Left ventricle myocardium inferior (tissue), 1 donor: ENCODE measurements at places on chromosomes 2 and 18.

- DNase-seq: no peak
These were observed 17.1 kb downstream of the SLC8A1 start for GRCh38 chr2:40434731-40435271.

DNA sequence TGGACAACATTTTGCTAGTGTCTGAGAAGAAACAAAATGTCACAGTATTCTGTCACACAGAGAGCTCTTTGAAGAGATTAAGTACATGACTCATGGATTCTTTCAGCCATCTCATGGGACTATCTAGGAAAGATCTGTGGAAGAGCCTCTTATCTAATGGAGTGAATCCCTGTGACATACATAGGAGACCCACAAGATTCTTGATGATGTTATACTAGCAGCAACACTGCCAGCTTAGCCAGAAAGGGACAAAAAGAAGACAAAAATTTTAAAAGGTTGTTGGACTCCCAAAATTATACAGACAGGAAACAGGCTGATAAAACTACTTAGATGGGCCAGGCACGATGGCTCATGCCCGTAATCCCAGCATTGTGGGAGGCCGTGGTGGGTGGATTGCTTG lies 143.3 kb upstream of the MGAT5 start:
- DNase-seq: no peak

GRCh38 chr2:205914213-205915129 lies 171.5 kb downstream of the INO80D start:
- DNase-seq: no peak

DNA sequence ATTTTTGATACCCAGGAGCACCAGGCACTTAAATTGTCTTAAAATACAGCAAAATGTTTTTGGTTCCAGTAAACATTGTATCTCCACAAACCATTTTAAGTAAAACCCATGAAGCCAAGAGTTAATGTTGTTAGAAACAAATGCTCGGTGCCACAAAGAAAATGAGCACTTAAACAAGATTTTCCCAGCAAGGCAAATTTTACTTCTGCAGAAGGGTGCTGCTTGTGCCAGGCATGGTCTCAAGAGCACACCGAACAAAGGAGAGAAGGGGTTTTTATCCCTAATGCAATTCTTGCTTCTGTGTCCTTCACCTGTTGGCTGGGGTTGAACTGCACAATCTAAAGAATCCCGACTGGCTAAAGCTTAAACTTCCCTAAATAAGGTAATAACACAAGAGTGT lies 286.7 kb downstream of the ADCYAP1 start:
- no peak for DNase-seq

DNA sequence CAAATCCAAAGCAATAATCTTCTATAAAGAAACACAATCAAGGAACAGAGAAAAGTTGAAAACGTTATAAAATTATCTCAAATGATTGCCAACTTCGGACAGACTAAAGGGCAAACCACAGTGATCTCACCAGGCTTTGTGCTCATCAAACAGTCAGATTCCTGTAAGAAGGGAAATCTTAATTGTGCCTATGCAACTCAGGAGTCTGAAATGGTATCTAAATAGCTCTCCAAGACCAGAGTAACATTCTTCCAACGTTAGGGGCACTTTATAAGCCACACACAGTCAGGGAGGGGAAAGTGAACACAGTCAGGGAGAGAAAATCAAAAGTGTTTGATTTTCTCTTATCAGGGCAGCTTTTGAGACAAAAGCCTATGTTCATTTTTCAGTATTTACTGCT lies 29.4 kb downstream of the PLEKHM3 start:
- no peak for DNase-seq

DNA sequence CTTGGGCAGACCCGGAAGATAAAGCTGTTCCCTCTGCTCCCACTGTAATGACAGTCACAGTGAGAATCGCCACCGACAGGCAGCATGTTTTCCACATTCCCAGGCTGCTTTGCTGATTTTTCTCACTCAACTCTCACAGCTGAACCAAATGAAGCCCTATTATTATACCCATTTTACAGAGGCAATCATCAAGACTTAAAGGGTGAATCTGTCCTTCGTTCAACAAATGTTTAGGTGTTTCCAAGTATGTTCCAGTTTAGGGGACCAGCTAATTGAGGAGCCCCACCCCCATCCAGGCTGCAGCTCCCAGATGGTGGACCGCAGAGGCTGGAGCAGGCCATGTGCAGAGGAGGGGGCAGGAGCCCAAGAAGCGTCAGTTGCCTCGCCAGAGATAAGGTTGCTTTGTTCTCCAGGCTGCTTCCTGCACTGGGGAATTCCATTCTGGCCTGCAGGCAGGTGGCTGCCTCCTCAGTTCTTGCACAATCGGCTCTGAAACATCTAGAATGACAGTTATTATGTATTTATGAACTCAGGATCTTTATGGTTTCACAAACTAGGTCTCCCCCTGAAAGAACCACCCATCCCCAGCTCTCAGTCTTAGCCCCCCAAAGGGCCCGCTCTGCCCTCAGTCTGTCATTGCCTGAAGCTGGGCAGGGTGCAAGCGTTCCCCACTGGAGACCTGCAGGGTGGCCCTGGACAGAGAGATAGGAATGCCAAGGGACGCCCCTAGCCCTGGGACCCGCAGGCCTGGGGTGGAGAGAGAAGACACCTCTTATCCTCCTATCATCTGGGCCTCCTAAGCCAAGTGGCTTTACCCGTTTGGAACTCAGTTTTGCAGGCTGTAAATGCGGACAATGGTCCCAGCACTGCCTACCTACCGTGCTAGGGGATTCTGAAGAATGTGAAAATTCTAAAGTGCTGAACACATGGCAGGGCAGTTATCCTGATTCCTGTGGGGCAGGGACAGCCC lies 49.1 kb upstream of the MYCN start:
- DNase-seq: no peak

DNA sequence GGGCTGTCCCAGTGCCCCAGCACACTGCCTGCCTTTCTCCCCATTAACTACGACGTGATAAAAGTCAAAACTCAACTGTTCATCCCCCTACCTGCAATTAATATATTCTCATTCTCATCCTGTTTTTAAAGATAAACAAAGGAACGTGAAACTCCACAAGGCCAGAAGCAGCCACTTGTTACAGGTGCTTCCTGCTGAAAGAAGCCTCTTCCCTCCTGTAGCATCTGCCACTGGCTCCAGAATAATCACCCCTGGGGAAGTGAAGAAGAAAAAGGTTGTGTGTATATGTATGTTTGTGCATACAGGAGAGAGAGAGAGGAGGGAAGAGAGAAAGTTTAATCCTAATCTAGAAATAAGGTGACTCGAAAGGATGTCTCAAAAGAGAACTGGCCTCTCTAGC lies 27.1 kb downstream of the KIAA2012 start:
- DNase-seq: no peak

GRCh38 chr2:240528406-240529040 lies 29.3 kb downstream of the ANKMY1 start:
- no peak for DNase-seq

- no peak for DNase-seq
These were observed 39.7 kb downstream of the HPCAL1 start for GRCh38 chr2:10342245-10342951.

- peak; percentile 88 for DNase-seq
These were observed 100.2 kb downstream of the TNS1 start for GRCh38 chr2:217902379-217903141.

- DNase-seq: no peak
These were observed 66.4 kb downstream of the TRAPPC12 start for GRCh38 chr2:3445891-3446290.

DNA sequence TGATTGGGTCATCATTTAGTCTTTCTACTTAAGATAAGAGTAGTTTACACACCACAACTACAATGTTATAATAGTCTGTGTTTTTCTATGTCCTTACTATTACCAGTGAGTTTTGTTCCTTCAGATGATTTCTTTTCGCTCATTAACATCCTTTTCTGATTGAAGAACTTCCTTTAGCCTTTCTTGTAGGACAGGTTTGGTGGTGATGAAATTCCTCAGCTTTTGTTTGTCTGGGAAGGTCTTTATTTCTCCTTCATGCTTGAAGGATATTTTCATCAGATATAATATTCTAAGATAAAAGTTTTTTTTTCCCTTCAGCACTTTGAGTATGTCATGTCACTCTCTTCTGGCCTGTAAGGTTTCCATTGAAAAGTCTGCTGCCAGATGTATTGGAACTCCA lies 38.0 kb upstream of the SLC16A14 start:
- DNase-seq: no peak

GRCh38 chr2:23320058-23320457 lies 64.9 kb upstream of the KLHL29 start:
- DNase-seq: no peak

DNA sequence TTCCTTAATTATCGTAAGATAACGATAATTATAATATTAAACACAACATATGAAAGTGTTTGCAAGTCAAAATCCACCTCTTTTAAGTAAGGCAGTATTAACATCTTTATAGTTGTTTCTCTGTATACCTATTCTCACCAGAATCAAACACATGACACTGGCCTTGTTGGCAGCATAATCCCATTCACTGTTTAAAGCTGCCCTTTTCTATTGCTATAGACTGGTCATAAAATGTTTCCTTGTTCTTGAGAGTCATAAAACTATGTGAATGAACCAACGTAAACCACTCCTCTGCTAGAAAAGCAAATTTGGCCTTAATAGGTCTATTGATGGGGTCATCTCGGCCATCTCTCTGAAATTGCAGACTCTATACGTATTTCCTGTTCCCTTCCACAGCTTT lies 293.1 kb downstream of the SLC8A1 start:
- DNase-seq: no peak

GRCh38 chr2:100818606-100819369 lies 1.2 kb upstream of the NPAS2 start:
- DNase-seq: peak; percentile 68

- DNase-seq: no peak
These were observed 194.8 kb upstream of the ACVR2A start for GRCh38 chr2:147649998-147650397.

DNA sequence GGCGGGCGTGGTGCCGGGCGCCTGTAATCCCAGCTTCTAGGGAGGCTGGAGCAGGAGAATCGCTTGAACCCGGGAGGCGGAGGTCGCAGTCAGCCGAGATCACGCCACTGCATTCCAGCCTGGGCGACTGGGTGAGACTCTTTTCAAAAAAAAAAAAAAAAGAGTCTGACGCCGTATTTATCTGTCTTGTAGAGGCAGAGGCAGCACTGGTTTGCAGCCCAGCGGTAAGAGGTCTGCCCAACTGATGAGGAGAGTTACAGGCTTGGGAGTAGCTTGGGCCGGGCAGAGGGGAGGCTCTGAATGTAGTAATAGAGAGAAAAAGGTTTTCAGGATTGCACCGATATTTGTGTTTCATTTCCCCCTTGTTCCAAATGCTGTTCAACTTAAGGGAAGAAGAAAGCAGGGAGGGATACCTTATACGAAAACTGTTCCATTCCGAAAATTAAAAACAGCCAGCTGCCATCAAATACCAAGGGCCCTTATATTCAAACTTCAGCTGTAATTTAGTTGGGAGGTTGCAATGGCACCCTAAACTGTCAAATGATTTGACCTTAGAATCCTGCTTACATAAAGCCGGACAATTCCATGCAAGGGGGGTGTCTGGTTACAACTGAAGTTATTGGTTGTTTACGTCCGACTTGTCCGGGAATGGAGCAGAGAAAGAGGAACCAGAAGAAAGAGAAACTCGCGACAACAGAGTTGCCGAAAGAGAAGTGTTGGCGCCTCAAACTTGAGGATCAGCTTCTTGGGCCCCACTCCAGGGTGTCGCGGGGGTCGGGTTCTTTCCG lies 9.2 kb upstream of the SP9 start:
- no peak for DNase-seq

- DNase-seq: no peak
These were observed 71.9 kb downstream of the RNF152 start for GRCh38 chr18:61820882-61821281.

GRCh38 chr18:21242780-21243401 lies 859 bp downstream of the GREB1L start:
- DNase-seq: no peak

- no peak for DNase-seq
These were observed 175.8 kb downstream of the SRBD1 start for GRCh38 chr2:45435316-45435715.

- DNase-seq: no peak
These were observed 322.1 kb downstream of the CCDC85A start for GRCh38 chr2:56505885-56506284.

GRCh38 chr2:206028101-206028500 lies 57.9 kb downstream of the INO80D start:
- DNase-seq: no peak

- no peak for DNase-seq
These were observed 98.9 kb upstream of the ODC1 start for GRCh38 chr2:10546975-10547391.

DNA sequence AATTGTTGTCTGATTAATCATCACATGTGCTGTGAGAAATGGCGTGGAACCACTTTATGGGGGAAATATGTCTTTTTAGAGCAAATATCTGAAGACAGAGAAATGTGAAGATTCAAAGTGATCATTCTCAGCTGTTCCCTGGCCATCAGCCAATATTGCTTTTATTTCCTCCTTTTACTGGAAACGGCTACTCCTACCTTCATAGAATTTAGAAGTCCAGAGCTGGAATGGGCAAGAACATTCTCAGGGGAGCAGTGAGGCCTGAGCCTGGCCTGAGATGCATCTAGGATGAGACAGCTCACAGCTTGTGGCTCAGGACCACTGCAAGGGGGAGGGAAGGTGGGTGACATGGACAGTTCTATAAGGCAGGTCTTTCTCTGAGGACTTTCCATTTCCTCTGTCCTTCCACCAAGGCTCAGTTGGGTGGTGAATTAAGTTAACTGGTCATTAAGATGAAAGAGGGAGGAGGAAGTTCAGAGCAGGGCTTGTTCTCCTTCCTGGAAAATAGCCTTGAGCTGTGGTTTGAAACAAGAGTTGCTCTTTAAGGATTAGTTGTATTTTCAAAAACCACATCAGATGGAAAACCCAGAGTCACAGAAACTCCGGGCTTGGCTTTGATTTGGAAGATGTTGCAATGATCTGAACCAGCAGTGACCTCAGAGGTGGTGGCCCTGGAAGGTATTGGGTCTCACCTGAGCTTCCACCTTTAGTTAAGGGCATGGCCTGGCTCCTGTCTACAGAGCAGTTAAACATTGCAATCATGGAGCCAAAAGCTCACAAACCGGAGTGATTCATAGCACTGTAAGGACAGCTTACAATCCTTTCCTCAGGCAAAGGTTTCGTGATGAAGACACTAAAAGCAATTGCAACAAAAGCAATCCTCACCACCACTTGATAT lies 144.3 kb downstream of the VAPA start:
- DNase-seq: no peak

DNA sequence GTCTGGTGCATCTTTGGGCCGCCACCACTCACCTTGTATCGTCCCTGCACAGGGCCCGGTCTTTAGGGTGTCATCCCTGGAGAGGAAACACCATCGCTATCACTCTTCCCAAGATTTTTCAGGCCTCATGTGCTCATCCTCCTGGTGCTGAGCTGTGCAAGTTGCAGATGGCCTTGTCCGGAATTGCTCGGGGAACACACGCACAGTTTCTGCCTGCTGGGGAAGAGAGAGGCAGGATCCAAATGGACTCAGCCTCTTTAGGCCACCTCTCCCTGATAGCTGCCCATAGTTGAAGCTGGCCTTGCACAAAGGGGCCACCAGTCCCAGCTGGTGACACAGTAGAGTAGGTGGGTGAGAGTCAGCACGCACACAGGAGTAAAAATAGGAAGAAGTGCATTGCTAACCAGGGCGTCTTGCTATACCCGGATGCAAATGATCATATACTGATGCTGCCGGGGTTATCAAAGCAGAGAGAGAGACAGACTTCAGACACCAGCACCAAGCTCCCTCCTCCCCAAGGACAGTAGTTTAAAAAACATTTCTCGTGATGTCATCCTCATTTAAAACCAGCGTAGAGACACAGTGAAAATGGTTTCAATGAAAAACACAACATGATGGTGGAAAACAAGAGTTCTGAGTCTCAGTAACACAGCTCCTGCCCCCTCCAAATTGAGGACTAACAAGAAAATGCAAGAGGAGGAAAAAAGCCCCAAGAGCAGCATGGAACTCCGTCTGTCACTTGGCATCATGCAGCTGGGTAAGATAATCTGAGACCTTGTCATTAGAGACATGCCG lies 147.5 kb upstream of the NCK2 start:
- no peak for DNase-seq
